ENCODE measurements at places on chromosomes 2 and 18. TPM values are rescaled to one million over a fixed set of nuclear protein-coding genes. Genes with fewer than 3 reads are reported as not detected.

The MC2R gene
- not detected for total RNA-seq

The MAP2 gene
- 4.7 TPM for total RNA-seq

The NT5DC4 gene
- not detected for total RNA-seq

DNA sequence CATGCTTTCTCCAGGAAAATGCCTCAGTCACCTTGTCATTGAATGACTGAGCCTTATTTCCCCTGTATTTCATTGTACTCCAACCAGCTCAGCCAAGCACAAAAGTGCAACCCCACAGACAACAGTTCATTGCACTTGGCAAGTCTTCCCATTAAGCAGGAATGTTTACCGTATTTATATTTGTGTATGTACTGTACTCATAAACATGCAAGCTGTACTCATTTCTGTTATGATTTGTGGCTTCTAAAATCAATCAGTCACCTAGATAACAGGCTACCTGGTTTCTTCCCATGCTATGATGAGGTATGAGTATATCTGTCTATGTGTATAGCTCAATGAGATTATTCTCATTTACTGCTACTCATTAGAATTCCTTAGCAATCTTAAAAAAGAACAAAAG is 505.5 kb upstream of the FAM98A start:
- H3K27ac ChIP-seq = no peak overlapping the region
- no peak overlapping the region for H3K4me3 ChIP-seq
- no peaks in the 10 kb centered on the region for H3K4me1 ChIP-seq
- H3K27me3 ChIP-seq = no peaks in the 10 kb centered on the region
- no peak for DNase-seq

GRCh38 chr18:49757513-49758262 is 55.6 kb downstream of the ACAA2 start:
- H3K36me3 ChIP-seq = no peaks in the 10 kb centered on the region

GRCh38 chr2:182291296-182291695 is 135.5 kb downstream of the PDE1A start:
- DNase-seq = no peak
- no peaks in the 10 kb centered on the region for H3K27me3 ChIP-seq
- no peak overlapping the region for H3K4me3 ChIP-seq
- H3K27ac ChIP-seq = no peak overlapping the region
- H3K36me3 ChIP-seq = no peaks in the 10 kb centered on the region

GRCh38 chr2:9549420-9549819 is 6.2 kb downstream of the ADAM17 start:
- no peak for DNase-seq
- H3K27ac ChIP-seq = no peak overlapping the region
- no peaks in the 10 kb centered on the region for H3K36me3 ChIP-seq

DNA sequence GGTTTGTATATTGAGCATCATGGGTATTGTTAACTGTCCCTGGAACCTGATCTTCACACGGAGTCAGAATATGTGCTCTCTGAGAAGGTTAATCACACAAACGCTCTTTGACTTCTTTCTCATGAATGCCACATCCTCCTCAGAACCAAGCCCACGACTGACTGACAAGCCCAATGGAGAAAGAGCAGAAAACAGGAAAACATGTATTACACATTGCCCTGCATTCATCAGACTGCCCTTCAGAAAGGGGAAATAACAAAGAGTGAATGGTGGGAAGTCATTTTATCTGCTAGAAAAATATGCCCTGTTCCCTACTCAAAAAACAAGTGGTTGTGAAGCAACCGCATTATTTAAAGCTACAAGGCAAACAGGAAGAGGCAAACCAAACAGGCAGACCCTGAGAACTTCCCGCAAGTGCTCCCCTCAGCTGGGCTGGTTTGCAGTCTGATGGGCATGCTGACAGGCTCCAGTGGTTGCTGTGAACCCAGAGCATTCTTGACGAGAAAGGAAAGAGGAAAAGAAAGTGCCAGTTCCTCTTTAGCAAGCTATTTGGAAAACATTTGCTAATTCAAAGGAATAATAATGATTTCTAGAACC is 172.9 kb upstream of the SETBP1 start:
- H3K4me3 ChIP-seq = no peak overlapping the region
- no peak overlapping the region for H3K27ac ChIP-seq
- no peaks in the 10 kb centered on the region for H3K36me3 ChIP-seq
- DNase-seq = no peak
- no peaks in the 10 kb centered on the region for H3K4me1 ChIP-seq
- H3K27me3 ChIP-seq = no peaks in the 10 kb centered on the region

All from uterus (tissue), 4 donors.